GM23248 (cell line): ENCODE measurements at places on chromosomes 7 and 10.
A peak's percentile ranks its signal among the peaks of the same experiment; 100 is the strongest.

DNA sequence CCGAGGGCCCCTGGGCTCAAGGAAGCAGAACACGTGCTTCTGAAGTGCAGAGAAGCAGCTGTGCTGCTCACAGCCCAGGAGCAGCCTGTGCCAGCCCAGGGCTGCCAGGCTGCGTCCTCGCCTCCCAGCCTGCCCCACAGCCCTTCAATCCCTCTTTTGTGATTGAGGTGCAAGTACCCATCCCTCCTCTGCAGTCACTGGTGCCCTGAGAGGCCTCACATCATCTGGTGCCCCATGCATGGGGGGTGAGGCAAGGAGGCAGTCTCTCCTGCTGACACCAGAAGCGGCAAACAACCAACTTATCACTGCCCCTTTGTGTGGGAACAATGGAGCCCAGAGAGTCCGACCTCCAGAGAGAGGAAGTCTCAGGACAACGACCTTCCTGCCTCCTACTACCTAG, 49.8 kb upstream of the FGFR2 start:
- DNase-seq, result no peak

- no peak for DNase-seq
Observed at GRCh38 chr7:157008-157310, 35.4 kb upstream of the FAM20C start.

DNA sequence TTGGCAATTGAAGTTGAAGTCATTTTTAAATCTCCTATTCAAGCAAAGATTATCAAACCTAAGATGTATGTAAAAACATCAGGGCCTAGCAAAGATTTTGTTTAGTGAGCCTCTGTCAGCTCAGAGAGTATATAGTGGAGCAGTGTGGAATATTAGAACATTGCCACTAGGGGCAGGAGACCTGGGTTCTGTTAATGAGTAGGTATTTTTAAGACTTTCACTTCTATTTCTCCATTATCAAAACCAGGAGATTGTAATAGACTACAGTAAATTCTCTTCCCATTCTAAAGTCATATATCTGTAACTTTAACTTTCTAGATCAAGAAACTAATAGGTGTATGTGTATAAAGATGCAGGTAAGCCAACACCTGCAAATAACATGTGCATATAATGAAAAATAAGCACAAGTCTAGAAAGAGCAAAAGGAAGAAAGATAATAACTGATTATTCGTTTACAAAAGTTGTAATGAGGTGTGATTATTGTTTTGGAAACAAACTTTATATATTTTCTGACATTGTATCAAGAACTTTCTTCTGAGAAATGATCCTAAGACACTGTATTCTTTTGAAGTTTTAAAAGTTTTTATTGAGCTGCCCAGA, 64.4 kb downstream of the KCND2 start:
- DNase-seq, result peak; percentile 20

DNA sequence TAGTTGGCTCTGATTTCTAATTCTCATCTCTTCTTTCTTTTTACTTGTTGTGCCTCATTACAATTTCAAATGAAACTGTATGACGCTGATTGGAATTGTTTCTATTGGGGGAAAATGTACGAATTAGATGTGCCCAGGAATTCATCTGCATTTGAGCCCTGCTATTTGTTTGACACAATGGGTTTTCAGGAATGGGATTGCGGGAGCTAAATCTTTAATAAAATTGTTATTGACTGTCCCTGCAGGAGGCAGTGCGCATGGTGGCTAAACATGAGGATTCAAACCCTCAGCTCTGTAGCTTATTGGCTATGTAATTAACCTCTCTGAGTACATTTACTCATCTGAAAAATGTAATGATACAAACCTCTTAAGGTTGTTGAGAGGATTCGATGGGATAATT, 181.6 kb downstream of the NXPH1 start:
- no peak for DNase-seq

- peak; percentile 22 for DNase-seq
Observed at GRCh38 chr10:4109469-4109868, 324.5 kb upstream of the KLF6 start.

GRCh38 chr10:74987339-74988053, 124.0 kb upstream of the SAMD8 start:
- peak; percentile 40 for DNase-seq
